ENCODE measurements at places on chromosomes 13 and 19.

DNA sequence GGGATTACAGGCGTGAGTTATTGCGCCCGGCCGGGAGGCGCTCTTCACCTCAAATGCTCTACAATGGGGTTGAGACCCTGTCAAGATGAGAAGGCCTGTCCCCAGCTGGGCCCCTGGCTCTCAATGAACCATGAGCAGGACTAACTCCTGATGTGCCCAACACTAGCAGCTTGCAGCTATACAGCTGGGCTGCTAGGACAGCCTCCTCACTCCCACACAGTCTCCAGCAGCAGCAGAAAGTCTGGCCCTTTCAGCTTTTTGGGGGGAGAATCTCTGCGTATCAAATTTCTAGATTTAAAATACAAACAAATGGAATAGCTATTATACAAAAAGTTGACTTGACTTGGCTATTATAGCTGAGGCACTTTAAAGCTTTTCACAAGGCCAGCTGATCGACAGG lies 30.2 kb downstream of the TMTC4 start:
- DNase-seq: no peak

DNA sequence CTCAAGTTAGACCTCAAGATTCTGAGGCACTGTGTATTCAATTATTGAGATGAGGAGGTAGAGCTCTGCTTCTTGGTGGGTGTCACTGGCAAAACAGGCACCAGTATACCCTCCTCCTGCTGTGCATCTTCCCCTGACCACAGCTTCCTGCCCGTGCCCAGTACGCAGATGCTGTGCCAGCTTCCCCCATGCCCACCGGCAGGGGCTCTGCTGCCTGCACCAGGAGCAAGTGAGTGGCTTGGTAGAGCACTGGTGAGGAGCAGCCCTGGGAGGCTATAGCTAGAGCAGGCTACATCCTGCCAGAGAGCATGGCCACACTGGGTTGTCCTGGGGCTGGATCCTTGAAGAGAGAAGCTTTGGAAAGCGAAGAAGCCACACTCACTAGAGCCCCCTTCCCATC lies 21.0 kb upstream of the RNF17 start:
- DNase-seq: no peak

GRCh38 chr19:2176337-2176994 lies 12.7 kb downstream of the DOT1L start:
- no peak for DNase-seq

GRCh38 chr13:105774739-105775460 lies 760.6 kb downstream of the EFNB2 start:
- no peak for DNase-seq

- no peak for DNase-seq
Measured at GRCh38 chr13:111575719-111576118, 255.3 kb downstream of the TEX29 start.

DNA sequence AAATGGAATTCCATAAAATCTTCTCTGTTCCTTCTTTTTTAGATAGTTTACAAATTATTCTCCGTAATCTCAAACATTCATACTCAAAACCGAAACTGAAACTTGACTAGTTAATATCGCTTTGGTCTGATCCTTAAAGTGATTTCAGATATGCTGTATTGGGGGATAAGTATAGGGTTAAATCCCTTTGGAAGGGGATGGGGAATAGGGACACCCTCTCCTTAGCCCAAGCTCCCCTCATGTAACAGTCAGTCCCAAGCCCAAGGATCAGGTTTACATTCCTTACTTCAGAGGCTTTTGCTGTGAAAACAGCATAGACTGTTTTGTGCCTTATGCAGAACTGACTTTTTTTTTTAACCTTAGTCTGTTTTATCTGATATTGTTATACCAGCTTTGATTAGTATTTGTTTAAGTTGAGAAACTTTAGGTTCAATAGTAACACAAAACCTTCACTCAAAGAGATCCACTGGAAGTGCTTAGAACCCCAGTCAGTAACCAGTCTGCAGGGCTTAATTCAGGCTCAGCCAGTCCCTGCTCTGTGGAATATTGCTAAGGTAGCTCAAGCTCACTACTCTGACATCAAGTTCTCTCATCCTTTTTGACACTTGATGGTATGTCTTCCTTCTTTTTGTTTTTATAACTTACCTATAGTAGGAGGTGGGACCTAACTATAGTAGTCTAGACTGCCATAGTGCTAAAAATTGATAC lies 10.5 kb downstream of the CDADC1 start:
- DNase-seq: no peak

- no peak for DNase-seq
Measured at GRCh38 chr13:59915252-59915651, 248.5 kb downstream of the DIAPH3 start.

DNA sequence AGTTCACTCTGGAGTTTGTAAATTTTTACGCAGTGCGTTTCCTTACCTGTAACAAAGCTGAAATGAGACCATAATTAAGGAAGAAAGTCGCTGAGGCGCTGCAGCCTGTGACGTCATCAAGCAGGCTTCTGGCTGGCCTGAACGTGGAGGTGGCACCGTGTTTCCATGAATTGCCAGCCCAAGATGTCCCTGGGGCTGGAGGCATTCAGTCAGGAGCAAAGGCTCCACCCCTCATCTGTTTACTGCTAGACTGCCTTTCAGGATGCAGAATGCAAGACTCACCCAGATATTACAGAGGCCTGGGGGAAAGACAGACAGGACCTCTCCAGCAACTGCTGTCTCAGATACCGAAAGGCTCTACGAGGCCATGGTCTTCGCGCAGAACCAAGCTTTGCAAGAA lies 424.6 kb downstream of the TSHZ3 start:
- no peak for DNase-seq

GRCh38 chr19:17420475-17420924 lies 653 bp downstream of the MVB12A start:
- DNase-seq: peak; percentile 41

DNA sequence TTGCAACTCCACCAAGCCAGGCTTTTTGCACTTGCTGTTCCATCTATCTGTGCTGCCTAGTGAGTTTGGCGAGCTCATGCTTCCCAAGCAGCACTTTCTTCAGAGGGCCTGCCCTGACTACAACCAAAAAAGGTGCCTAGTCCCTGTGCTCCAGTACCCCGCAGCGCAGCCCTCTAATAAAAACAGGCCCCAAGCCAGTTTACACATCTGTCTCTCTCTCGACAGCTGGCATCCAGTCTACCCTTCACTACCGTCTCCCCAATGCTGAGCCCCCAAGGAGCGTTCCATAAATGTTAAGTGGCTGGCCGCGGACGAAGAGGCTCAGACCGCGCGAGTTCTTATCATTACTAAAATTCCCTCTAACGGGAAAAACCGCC lies 512 bp downstream of the MED4 start:
- no peak for DNase-seq

DNA sequence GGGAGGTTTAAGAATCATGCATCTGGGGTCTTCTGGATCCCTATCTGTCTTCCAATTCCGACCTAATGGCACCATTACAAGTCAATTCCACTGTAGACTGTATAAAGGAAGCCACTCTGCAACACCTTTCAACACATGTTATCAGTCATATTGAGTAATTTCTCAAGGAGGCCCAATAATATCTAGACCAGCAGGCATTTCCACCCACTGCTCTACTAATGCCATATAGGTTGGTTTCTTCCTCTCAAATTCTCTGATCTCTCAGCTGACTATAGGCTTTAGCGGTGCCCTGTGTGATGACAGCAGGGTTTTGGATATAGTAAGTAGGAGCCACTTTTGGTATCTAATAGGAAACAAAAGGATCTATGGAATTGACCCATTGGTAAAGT lies 12.4 kb upstream of the ITM2B start:
- no peak for DNase-seq

DNA sequence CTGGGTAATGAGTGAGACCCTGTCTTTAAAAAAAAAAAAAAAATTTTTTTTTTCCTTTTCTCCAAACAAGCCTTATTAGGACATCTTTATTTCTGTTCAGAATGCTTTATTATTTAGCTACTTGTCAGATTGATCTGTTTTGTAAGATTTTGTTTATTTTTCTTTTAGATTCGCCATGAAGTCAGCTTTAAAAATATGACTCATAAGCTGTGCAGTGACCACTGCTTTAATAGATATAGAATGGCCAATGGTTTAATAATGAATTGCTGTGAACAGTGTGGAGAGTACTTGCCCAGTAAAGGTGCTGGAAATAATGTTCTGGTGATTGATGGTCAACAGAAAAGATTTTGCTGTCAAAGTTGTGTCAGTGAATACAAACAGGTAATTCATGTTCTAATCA lies 47.7 kb downstream of the ZMYM2 start:
- peak; percentile 66 for DNase-seq

DNA sequence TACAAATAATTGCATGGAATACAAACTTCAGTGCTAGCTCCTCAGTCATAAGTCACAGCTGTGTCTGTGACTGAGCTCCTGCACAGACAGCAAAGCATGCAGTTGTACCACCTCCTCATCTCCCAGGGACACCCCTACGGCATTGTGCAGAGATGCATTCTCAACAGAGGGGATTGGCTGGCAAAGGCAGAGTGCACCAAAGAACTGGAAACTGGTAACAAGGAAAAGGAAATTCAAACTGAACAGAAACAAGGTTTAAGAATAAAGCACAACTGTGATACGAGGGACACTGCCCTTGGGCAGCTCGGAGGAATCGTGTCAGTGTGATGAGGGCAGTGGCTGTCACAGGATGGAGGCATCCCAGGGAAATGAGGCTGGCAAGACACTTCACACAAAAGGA lies 126.1 kb upstream of the SOX1 start:
- DNase-seq: no peak

DNA sequence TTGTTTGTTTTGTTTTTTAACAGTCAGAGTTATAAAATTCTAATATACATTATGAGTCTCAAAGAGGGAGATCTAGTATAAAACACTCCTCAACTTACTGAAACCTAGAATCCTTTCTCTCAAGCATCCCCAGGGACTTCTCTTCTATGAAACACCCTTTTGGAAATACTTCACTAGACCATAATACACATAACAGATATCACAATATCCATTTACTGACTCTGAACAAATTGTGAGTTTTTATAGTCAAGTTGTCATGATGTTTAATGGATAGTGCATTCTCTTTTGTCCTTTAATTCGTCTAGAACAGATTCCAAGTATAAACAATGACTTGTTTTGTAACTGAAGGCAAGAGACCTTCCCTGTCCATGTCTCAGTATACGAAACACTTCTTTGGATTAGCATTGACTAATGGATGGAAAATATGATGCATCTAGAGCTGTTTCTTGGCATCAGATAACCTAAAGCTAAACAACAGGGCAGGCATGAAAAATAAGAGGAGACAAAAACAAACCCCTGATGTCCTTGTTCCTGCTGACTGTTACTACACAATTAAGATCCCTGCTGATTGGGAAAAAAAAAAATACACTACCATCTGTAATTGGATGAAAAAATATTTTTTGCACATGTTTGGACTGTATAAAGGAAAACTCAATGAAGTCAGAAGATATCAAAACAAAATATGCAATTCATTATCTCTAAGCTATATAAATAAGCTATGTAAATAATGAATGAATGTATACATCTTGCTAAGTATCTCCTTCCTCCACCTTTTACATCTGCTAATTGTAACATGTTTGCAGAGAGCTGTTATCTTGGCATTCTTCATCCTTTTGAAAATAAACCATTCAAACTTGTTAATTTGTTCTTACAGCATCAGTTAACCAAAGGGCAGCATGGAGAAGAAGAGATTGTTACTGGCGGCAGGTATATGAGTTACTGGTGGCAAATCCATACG lies 214.2 kb downstream of the LACC1 start:
- peak; percentile 1 for DNase-seq

- no peak for DNase-seq
Measured at GRCh38 chr13:40385858-40386180, 280.6 kb downstream of the FOXO1 start.

DNA sequence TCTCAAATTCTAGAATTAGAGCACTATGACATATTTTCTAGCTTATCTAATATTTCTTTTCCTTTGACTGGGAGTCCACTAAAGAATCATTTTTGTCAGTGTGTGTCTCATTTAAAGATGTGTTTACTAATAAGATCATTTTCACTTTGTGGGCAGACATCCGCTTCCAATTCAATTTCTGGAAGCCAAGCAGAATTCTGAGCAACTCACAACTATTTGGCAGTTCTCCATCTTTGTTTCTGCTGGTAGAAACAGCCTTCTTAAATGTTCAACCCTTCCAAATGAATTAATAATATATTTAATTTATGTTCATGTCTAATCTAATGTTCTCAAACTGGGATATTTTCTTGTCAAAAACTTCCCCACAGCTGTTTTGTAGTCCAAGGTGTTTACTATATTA lies 411.8 kb downstream of the KCTD12 start:
- DNase-seq: no peak

GRCh38 chr19:1355568-1356507 lies 27.9 kb upstream of the NDUFS7 start:
- peak; percentile 24 for DNase-seq

DNA sequence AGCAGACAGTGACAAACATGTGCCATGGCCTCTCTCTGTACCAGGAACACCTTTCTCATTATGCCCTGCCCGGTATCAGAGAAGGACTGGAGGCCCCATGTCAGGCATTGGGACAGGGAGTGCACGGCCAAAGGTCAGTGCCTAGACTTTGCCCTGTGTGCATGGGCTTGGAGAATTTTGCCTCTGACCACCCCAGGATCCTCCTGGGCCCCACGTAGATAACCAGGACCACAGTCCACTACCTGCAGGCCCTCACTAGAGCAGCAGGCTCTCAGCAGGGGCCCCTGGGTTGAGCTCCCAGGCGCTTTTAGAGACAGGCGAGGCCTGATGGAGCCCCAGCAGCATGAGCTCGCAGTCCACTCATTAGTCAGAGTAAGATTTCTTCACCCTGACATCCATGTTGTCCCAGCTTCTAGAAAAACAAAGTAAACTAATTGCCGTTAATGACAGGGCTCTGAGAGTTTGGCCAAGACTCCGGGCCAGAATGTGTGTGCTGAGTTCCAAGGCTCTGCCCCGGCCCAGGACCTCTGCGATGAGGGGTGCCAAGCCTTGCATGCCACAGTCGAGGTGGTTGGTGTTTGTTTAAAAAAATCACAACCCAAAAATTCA lies 42.7 kb downstream of the CAPN12 start:
- DNase-seq: no peak

GRCh38 chr13:20173116-20173746 lies 12.4 kb upstream of the GJA3 start:
- DNase-seq: no peak

DNA sequence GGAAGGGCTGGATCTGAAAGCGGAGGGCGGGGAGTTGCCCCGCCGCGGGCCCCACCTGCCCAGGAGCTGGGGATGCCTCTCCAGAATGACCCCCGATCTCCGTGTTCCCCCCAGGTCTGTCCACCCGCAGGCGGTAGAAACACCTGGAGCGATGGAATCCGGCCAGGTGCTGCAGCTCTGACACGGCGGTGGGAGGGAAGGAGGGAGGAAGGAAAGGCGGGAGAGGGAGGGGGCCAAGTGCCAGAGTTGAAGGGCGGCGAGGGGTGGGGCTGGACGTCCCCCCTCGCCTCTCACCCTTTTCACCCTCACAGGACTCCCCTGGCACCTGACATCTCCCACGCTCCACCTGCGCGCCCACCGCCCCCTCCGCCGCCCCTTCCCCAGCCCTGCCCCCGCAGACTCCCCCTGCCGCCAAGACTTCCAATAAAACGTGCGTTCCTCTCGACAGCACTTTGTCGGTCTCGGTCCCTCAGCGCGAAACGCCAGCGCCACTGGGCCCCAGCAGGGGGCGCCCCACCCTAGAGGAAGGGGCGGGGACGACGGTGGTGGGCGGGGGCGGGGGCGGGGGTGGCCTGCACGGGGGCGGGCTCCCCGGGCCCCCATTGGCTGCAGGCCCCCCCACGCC lies 337 bp upstream of the FXYD7 start:
- DNase-seq: peak; percentile 33

GRCh38 chr19:609004-609346 lies 19.3 kb downstream of the HCN2 start:
- no peak for DNase-seq

- DNase-seq: no peak
Measured at GRCh38 chr13:20258963-20259288, 26.8 kb upstream of the GJB6 start.
